ENCODE measurements at places on chromosomes 6 and 20.

DNA sequence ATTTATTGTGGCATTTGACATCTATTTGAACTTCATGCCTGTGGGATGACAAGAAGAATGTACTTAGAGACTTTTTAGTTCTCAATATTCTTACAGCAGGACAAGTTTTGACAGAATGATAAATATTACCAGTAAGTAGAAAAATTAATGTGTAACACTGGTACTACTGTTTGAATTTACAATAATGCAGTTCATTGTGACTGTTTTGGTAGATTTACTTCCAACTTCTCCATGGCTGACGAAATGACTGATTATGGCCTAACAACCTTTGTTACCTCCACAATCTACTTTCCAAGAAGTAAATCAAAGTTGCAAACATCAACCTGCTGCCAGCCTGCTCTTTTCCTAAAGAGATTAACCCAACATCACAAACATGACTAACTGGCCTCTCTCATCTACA, 38.5 kb downstream of the PAK5 start:
- no peak for DNase-seq

- peak; percentile 31 for DNase-seq
Measured at GRCh38 chr6:131015630-131016263, 47.3 kb downstream of the EPB41L2 start.

DNA sequence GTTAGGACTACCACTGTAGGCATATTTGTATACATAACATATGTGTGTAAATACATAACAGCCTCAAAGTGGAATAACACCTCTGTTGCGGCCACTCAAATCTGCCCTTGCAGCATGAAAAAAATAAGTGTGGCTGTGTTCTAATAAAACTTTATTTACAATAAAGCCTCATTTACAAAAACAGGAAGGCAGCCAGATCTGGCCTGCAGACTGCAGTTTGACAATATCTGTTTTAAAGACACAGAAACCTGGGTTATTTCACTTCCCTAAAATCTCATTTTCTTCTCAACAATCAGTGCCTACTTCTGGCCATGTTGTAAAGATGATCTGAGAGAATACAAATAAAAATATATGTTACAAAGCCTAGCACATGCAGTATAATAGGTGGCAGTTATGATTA, 53.9 kb upstream of the SCML4 start:
- DNase-seq: no peak

DNA sequence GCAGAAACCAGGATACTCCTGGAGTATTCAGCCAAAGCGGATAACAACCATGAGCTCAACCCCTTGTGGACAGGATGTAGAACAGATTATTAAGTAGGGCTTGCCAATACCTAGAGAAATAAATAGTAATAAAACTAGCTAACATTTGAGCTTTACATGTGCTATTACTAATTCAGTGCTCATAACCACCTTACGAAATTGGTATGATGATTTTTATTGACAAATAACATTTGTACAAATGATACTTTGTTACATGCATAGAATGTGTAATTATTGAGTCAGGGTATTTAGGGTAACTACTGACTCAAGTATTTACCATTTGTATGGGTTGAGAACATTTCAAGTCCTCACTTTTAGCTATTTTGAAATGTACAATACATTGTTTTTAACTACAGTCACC, 287.9 kb downstream of the CDC5L start:
- DNase-seq: no peak

DNA sequence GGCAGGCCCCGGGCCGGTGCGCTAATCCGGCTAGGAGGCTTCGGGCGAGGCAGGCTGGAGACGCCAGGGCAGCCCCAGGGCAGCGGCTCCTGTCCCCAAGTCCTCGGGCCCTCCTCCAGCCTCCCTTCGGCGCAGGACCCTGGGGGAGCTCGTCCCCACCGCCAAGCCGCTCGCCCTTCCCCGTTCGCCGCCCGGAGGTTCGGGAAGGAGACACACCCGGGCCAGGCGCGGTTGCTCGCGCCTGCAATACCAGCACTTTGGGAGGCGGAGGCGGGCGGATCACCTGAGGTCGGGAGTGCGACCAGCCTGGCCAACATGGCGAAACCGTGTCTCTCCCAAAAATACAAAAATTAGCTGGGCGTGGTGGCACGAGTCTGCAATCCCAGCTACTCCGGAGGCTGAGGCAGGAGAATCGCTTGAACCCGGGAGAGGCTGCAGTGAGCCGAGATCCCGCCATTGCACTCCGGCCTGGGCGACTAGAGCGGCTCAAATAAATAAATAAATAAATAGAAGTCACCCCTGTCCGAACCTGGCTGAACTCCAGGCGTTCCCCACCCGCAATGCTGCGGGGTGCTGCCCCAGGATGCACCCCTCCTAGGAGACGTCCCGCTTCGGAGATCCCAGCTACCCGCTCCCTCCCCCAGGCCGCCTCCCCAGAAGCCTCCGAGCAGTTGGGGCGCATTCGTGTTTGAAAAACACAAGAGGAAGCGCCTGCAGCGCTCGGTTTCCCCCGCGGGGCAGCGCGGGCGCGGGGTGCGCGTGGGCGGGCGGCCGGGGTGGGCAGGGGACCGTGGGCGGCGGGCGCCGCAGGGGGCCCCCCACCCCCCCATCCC, 27.5 kb downstream of the SERPINB9 start:
- peak; percentile 72 for DNase-seq

DNA sequence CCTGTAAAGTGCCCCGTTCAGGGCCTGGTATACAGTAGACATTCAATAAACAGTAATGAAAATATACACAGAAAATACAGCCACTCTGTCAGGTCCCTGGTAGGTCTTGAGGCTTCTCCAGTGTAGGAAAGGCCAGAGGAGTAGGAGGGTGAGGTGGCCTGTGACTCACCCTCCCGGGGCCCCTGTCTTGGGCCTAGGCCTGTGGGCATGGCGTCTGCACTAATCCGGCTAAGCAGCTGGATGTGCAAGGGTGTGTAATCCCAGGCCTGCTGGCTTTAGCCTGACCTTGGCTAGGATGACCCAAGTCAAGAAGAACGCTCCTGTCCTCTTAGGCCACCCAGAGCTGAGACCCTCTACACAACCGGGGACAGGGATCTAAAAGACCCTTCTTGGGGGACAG, 84.9 kb downstream of the KCNB1 start:
- no peak for DNase-seq

DNA sequence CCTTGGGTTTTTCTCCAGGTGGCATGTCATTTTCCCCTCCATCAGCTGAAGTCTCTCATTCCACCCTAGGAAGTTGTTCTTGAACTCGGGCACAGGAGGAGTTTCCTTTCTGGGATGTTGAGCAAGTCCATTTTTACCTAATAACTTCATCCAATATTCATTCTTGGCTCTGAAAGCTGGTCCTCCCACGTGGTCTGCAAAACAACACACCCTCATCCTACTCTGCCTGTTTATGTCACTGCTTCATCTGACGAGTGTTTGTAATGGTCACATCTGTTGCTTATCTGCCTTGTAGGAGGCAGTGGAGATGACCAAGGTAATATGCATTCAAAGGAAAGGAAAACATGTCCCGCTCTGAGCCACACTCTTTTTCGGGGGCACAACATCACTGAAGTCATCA, 41.7 kb upstream of the AIG1 start:
- no peak for DNase-seq

- peak; percentile 22 for DNase-seq
Measured at GRCh38 chr6:70280400-70280853, 22.5 kb downstream of the COL9A1 start.

DNA sequence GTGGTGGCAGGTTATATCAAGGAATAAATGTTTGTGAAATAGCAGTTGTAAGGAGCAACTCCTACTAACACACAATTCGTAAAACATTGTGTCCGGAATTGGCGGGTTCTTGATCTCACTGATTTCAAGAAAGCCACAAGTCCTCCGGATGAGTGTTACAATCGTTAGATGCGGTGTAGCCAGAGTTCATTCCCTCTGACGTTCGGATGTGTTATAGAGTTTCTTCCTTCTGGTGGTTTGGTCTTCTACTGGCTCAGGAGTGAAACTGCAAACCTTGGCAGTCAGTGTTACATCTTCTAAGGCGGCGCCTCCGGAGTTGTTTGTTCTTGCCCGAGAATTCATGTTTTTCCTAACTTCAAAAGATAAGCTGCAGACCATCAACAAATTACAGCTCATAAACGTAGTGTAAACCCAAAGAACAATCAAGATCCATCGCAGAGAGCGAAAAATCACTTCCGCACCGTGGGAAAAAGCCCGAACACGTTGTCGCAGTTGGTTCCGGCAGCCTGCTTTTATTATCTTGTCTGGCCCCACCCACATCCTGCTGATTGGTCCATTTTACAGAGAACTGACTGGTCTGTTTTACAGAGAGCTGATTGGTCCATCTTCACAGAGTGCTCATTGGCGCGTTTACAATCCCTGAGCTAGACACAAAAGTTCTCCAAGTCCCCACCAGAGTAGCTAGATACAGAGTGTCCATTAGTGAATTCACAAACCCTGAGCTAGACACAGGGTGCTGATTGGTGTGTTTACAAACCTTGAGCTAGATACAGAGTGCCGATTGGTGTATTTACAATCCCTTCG, 58.2 kb downstream of the TRIM27 start:
- peak; percentile 53 for DNase-seq

DNA sequence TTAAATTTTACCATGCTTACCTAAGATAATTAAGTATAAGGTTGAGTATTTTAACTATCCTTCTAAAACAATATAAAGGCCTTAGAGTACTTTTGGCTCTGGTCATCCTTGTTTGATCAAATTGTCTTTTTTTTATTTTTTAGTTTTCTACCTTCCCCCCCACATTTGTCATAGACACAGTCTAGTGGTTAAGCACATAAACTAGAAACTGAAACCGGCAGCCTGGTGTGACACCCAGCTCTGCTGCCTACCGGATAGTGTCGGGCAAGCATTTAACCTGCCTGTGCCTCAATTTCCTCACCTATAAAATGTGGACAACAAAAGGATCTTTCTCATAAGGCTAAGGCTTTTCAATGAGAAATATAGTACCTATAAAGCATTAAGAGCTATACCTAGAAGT, 21.6 kb upstream of the TULP4 start:
- no peak for DNase-seq

DNA sequence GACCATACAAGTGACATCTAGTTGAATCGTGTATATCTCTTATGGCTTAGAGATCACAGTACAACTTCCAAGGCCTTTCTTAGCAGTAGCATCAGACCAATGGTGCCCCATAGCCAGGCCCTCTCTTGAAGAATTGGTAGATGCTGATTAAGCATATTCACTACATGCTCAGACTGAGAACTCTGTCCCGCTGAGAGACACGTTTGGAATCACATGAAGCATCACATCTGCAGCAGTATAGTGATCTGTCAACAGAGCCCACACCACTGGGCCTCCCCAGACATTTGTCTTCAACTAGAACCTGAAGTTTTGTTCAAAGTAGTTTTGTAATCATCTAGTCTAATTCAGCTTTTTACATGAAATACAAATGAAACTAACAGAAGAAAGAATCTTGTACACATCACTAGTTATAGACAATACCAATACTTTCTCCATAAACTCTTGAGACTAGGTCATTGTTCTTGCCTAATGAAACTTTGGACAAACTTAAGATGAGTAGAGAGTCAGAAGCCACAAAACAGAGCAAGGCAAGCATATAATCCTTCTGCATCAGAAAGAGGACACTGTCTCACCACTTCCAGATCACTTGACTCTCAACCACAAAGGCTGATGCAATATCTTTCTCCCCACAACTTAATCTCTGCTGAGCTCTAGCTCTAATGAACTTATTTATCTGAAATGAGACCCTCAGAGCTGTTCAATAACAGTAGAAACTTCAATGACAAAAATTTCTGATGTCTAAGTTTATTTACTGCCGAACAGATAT, 182.7 kb downstream of the TBX18 start:
- DNase-seq: no peak

DNA sequence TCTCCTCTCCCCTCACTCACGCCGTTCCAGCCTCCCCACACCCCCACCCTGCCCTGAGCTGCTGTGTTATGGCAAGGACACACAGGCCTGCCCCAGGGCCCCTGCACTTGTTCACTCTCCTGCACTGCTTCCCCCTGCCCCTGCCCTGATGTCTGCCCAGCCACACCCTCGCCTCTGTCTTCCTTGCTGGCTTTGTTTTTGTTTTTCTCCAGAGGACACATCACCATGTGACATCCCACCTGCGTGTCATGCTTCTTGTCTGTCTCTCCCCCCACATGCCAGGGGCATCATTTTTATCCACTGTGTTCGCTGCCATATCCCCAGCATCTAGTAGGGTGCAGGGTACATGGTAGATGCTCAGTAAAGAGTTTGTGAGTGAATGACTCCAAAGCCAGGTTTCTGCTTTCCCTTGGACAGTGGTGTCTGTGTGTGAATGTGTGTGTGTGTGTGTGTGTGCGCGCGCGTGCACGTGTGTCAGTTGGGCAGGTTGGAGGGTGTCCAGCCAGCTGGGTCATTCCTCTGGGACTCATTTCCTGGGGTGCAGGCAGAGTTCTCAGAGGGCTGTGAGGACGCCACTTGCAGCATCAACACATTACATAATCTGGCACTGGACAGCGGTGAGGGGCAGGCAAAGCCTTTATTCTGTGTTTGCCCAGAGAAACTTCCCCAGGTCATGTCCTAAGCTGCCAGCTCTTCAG, 60.6 kb downstream of the STK35 start:
- no peak for DNase-seq

DNA sequence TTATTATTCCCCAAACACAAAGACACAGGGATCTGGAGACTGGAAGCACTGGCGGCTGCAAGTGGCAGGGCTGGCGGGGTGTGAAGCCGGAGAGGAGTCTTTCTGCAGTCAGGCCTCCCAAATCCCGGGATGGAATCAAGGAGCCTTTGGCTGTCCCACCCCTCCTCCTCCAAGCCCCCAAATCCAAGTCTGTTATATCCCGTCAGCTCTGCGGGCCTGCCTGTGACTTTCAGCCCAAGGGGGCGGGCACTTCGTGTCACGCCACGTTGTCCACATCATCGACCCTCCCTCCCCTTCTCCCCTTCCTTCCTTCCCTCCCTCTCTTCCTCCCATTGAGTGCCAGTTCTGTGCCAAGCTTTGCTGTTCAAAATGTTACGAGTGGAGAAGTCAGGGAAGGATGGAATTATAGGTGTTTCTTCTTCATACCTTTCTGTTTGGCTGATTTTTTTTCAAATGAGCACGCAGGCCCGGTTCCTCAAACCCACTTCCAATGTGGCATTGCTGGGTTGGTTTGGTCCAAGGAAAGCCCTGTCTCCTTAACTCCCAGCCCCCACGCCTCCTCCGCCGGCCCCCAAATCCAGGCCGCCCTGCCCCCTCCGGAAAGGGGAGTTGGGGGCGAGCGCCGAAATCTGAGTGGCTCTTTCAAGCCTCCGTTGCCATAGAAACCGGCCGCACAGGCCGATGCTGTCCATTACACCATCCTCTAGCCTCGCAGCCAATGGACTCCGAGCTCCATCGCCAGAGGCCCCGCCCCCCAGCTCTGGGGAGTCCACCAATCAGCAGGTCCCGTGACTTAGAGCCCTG, 12.7 kb downstream of the ZCCHC3 start:
- DNase-seq: peak; percentile 100

GRCh38 chr6:149063468-149063867, 254.0 kb upstream of the TAB2 start:
- no peak for DNase-seq

Data from eye (tissue), 1 donor.